ENCODE measurements at places on chromosomes 7 and 10.
A peak's percentile ranks its signal among the peaks of the same experiment; 100 is the strongest.

- DNase-seq, result no peak
Measured at GRCh38 chr7:124459101-124460055, 306.2 kb downstream of the GPR37 start.

GRCh38 chr10:119090968-119091367 lies 10.4 kb upstream of the EIF3A start:
- DNase-seq, result no peak

DNA sequence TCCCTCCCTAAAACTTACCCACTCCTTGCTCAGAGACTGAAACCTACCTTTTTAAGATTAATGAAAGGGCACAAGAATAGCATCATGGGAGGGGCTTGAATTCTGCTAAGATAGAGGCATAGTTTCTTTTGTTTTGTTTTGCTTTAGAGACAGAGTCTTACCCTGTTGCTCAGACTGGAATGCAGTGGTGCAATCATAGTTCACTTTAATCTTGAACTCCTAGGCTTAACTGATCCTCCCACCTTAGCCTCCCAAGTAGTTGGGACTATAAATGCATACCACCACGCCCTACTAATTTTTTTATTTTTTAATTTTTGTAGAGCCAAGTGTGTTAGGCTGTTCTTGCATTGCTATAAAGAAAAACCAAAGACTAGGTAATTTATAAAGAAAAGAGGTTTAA lies 17.7 kb upstream of the DNMBP start:
- DNase-seq, result no peak

- no peak for DNase-seq
Measured at GRCh38 chr7:43766564-43766963, 8.1 kb downstream of the BLVRA start.

DNA sequence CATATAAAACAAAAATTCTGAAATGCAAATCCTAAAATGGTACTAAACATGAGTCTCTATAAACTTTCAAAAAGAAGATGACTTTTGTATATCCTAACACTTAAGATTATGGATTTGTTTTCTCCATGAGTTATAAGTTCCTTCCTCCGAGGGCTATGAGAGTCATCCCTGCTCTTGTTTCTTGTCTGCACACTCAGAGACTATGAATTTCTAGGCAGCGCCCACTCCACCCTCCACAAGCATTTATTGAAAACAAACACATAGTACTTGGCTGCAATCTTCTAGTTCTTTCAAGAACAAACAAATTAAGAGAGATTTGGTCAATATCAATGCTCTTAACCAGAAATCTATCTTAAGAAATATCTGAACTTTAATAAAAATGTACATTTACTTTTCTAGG lies 211.7 kb downstream of the DKK1 start:
- DNase-seq, result no peak

- DNase-seq, result peak; percentile 71
Measured at GRCh38 chr10:49187950-49188761, at the start of gene TMEM273. TSS of gene TMEM273 (minus strand) at chr10:49188391. CDS start at chr10:49188336, 55 bp downstream.

GRCh38 chr7:47381134-47381495 lies 200.8 kb downstream of the TNS3 start:
- DNase-seq, result no peak

DNA sequence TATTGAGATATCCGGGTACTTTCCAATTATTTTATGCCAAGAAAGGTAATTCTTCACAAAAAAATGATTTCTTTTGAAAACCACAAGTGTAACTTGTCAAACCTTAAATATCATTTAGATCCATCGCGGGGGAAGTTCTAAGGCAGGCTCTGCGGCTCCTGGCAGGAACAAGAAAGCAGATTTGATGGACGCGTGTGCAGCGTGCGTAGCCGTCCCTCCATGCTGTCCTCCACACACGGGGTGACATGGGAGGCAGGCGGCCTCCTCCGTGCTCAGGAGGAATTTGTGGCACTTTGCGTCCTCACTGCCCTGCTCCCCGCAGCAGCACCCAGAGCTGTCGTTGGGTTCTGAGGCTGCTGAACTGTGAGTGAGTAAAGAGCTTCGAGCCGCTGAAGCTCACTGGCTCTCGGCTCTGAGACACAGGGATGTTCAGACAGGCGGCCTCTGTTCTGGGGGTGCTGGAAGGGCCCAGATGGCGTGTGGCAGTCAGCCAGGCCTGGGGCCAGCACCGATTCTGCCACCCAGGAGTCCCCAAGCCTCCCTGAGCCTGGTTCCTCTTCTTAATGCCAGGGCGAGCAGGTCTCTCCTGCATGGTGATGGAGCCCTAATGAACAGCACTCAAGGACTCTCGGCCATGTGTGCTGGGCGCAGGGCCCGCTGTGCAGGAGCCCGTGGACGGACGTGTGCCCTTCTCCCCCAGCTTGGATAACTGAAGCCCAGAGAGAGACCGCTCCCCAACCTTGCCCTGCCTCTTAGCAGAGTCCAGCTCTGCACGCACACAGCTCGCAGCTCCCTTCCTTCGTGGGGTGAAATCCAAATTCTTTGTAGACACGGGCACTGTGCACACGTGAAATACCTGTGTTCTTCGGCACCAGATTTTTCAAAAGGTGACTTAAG lies 185.4 kb upstream of the SHH start:
- no peak for DNase-seq

DNA sequence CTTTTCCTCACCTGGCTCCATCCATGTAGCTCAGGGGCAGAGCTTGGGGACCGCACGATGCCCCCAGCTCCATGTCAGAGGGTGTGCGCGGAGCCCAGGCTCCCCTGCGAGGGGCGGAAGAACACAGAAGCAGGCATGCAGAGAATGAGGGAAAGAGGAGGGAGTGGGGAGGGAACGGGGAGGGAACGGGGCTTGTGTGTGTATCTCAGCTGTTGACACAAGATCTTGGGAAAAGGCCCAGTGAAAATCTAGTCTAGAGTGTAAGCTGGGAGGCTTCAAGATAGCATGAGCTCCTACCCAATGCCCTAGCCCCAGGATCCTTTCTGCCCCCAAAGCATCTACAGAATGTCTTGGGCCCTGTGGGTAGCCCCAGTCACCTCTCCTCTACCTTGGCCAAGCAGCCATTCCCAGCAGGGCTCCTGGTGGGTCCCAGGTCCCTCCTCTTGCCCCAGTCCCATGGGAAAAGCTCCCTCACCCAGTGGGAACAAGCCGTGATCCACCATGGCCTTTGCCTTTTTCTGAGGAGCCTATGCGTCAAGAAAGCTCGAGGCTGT lies 25.1 kb upstream of the NDST2 start:
- no peak for DNase-seq

DNA sequence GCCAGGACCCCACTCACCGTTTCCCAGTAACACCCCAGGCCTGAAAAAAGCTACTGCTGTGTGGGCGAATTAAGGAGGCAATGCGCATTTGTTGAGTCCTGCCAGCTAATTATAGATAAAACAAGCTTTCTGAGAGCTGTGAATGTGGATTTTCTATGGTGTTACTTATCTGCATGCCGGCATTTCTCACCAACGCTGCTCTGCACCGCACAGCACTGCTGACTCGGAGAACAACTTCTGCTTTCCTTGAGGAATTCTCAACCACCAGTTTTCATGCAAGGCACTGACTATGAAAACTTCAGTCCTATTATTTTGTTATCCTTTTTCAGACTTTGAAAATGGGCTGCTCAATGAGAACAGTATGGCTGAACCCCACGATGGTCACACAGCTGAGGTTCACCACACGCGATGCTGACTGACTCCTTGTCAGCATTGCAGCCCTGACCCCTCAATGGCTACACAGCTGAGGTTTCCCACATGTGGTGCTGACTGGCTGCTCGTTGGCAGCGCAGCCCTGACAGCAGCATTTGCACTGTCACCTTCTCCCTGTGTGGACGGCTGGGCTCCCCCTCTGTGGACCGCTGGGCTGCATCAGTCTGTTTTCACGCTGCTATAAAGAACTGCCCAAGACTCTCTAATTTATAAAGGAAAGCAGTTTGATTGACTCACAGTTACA lies 190.6 kb downstream of the DIP2C start:
- DNase-seq, result no peak

GRCh38 chr7:2521952-2522591 lies 2.5 kb downstream of the LFNG start:
- no peak for DNase-seq

DNA sequence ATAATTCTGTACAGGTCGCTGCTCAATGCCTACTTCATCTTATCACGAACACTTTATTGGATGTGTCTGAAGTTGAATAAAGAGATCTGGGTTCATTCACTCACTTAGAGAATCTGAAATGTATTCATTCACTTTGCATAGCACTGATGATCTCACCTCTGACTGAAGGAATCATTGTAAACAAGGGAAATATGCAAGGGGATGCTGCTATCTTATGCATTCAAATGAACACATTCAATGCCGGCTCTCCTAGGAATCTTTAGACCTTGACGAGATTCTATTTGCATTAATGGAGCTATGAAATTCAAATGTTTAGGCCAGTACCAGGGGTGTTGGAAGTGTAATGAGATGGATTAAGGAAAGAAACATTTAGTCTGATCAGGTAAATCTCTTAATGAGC lies 200.6 kb upstream of the COBL start:
- DNase-seq, result no peak

- no peak for DNase-seq
Measured at GRCh38 chr7:106054971-106055532, 57.1 kb downstream of the SYPL1 start.

DNA sequence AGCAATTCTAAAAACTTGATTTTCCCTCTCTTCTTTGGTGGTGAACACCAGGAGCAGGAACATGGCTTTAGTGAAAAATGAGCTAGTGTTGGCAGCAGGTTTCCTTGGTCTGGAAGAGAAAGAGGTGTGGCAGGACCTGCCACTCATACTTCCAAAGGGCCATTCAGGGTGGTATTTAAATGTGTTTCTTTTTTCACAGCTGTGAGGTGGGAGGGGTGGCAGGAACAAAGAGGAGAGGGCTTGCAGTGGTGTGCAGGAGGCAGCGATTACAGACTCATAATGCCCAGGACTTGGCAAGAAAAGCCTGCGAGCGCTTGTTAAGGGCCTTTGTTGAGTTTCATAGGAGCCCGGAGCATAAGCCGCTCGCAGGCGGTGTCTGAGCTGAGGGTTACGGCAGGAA lies 36.8 kb downstream of the WIPF3 start:
- no peak for DNase-seq

DNA sequence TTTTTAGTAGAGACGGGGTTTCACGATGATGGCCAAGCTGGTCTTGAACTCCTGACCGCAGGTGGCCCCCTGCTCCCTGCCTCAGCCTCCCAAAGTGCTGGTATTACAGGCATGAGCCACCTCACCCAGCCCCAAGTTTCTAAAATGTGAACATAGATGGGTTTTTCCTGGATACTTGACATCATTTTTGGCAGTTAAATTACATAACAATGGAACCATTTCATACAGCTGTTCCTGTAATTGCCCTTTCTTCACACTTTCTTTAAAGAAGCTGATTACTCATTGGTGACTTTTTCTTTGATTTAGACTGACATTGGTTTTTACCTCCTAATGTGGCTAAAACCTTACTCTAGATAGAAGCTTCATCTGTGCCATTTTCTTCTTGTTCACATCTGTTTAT lies 5.9 kb downstream of the ZKSCAN1 start:
- DNase-seq, result no peak

- no peak for DNase-seq
Measured at GRCh38 chr7:115631782-115632181, 398.8 kb downstream of the TFEC start.

DNA sequence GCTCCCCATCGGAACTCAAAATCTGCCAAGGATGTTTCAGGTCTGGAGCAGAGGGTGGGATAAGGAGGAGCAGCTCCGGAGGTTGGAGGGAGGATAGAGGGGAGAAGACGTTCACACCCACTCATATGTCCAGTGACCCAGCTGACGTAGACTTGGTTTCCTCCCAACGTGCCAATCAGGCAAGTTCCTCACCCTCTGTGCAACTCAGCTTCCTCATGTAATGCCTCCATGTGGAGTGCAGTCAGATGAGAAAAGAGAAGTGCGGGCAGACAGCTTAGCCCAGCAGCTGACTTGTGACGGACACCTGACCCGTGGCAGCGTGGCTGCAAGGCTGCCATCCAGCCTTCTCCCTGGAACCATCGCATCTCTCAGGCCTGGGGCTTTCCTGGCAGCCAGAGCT lies 86.8 kb downstream of the NPTX2 start:
- no peak for DNase-seq

- DNase-seq, result no peak
Measured at GRCh38 chr7:36462551-36463137, 73.0 kb downstream of the ANLN start.

GRCh38 chr10:34181553-34182300 lies 633.4 kb downstream of the PARD3 start:
- DNase-seq, result no peak

DNA sequence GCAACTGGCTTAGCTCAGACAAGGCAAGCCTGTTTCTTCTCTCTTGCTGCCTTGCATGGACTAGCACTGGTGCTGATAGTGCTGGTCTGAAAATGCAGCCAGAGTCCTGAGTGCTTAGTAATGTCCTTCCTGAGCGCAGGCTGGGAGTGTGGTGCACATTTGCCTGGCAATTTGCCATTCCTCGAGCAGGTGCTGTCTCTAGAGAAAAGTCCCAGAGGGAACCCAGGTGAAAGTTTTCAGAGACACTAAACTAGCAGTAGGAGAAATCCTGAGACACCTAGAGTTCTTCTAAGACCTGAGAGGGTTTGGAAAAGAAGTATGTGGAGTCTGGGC lies 1.9 kb downstream of the SFTPD start:
- no peak for DNase-seq

GRCh38 chr7:106643216-106644000 lies 17.6 kb downstream of the CCDC71L start:
- DNase-seq, result no peak

DNA sequence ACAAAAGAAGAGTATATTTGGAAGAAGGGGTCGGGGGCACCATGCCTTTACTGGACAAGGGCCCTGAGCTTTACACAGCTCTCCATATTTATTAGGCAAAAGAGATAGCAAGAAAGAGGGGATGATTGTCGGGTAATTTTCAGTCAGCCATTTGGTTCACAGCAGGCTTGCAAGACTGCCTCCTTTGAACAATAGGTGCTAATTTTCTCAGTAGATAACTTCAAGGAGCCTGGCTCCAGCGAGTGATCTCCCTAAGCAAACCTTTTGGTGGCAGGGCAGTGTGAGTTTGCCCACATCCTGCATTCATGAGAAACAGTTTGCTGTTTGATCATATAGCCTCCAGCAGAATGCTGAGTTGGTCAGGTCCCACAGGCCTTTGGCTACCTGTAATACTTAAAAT lies 94.3 kb downstream of the ZNF248 start:
- no peak for DNase-seq

DNA sequence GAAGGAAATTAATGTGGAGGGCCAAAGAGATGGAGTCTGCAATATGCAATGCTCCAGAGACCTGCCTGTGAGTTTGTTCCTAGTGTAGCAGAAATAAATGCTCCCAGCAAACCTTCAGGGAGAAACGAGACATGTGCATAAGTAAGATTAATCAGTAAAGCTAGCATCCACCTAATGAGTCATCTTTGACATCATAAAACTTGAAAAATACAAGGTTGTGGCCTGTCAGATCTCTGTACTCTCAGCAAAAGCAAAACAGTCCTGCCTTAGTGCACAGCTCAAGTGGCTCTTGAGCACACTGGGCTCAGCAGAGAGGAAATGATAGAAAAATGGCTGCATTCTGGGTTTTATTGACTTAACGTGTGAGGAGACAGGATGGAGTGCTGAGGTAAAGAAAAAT lies 32.5 kb upstream of the ERCC6 start:
- DNase-seq, result no peak

Data from posterior cingulate gyrus (tissue), 11 donors.